Left ventricle myocardium inferior (tissue), 1 donor: ENCODE measurements at places on chromosomes 16 and 17.

- DNase-seq, result no peak
- H3K36me3 ChIP-seq, result peaks cover 4% of the 10 kb centered on the region
- H3K4me1 ChIP-seq, result no peaks in the 10 kb centered on the region
Measured at GRCh38 chr16:64969221-64969620, 152.6 kb downstream of the CDH11 start.

DNA sequence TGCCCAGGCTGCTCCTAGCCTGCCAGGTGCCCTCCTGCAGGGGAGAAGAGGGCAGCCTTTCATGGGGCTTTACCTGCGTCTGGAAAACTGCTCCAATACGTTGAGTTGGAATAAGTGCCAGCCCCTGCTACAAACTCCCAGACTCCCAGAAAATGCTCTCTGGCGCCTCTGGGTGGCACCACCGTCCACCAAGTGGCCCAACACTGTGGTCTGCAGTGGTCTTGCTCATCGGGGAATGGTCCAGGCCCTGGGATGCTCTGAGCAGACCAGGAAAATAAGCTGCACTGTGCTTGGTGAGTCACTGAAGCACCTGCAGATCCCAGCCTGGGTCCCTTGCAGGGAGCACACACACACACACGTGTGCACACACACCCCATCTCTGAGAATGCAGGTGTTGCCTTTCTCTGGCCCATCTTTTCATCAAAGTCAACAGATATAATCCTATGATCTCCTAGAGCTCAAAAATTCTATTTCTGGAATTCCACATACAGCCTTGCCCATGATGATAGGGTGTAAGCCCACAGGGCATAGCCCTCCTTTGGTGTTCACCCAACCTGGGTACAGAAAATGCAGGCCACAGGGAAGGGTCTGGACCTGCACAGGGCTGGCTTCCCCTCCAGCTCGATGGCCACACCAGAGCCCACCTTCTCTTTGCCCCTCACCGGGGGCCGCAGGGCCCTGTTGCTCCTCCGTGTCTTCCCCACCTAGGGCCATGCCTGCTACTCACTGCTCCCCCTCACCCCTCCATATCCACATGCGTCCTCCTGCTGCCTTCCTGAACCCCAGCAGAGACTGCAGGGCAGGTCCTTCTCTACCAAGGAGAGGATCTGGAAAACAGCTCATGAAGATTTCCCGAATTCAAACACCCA, 20.5 kb downstream of the CDIP1 start:
- peaks cover 4% of the 10 kb centered on the region for H3K36me3 ChIP-seq
- H3K4me1 ChIP-seq, result peaks cover 71% of the 10 kb centered on the region
- DNase-seq, result no peak
- H3K27ac ChIP-seq, result no peak overlapping the region

GRCh38 chr17:6212766-6213165, 142.6 kb downstream of the WSCD1 start:
- no peak for DNase-seq
- no peak overlapping the region for H3K27ac ChIP-seq
- no peak overlapping the region for H3K4me3 ChIP-seq
- H3K36me3 ChIP-seq, result no peaks in the 10 kb centered on the region
- H3K27me3 ChIP-seq, result peaks cover 64% of the 10 kb centered on the region
- no peaks in the 10 kb centered on the region for H3K4me1 ChIP-seq

- peaks cover 23% of the 10 kb centered on the region for H3K27me3 ChIP-seq
- H3K4me3 ChIP-seq, result no peak overlapping the region
- H3K27ac ChIP-seq, result no peak overlapping the region
Measured at GRCh38 chr17:82299452-82299851, 18.0 kb downstream of the CD7 start.

DNA sequence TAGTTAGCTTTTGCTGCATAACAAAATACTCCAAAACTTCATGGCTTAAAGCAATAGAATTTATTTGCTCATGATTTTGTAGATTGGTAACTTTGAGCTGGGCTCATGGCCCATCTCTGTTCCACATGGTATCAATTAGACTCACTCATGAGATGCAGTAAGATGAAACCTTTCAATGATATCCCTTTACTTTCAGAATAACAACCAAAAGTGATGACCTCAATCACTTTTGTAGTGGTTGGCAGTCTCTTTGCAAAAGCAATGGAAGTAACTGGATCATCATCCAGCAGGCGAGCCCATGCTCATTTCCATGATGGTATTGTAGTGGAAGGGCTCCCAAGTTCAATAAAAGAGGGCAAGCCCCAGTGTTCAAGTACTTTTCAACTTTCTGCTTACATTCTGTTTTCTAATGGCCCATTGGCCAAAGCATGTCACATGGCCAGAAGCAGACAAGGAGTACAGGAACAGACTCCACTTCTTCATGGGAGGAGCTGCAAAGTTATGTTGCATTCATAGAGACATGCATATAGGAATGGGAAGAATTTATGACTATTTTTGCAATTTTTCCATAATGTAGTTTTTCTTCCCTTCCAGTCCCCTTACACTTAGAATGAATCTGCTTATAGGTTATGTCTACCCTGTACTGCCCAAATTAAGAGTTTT, 41.7 kb downstream of the EFCAB5 start:
- no peaks in the 10 kb centered on the region for H3K4me1 ChIP-seq
- H3K36me3 ChIP-seq, result no peaks in the 10 kb centered on the region
- H3K4me3 ChIP-seq, result no peak overlapping the region
- H3K27ac ChIP-seq, result no peak overlapping the region
- DNase-seq, result no peak
- peaks cover 4% of the 10 kb centered on the region for H3K27me3 ChIP-seq

- no peaks in the 10 kb centered on the region for H3K36me3 ChIP-seq
- no peaks in the 10 kb centered on the region for H3K27me3 ChIP-seq
- no peak overlapping the region for H3K27ac ChIP-seq
Measured at GRCh38 chr16:70611785-70612303, 34.5 kb upstream of the IL34 start.

DNA sequence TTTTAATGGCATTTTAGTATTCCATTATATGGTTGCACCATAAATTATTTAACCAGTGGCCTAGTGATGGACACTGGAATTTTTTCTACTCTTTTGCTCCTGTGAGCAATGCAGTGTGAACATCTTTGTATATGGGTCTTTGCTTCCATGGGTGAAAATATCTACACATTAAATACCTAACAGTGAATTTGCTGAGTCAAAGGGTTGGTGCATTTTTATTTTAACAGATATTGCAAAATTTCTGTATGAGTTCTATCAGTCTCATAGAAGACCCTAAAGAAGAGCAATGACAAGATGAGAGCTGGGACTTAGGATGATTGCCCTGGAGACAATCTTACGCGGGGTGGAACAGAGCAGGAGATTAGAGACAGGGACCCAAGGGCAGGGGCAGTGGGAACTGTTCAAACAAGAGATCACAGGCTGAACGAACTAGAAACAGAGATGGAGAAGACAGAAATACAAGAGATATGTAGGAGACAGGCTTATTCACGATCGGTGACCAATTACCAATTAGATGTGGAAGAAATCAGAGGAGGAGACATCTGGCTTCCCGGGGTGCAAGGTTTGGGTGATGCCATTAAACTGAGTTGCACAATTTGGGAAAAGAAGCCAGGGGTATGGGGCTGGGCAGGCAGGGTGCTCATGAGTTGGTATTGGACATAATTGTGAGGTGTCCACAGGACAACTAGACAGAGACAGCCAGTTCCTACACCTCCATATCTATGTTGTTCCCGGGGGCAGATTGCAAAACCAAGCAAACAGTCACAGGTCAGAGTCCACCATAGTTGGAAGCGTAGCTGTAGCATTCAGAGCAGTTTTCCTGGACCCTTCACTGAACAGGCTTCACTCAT, 39.9 kb upstream of the LONP2 start:
- no peaks in the 10 kb centered on the region for H3K4me1 ChIP-seq
- peaks cover 24% of the 10 kb centered on the region for H3K27me3 ChIP-seq
- no peak overlapping the region for H3K27ac ChIP-seq
- DNase-seq, result no peak

GRCh38 chr17:36705874-36706731, 104.7 kb downstream of the MRM1 start:
- peaks cover 86% of the 10 kb centered on the region for H3K27me3 ChIP-seq
- no peak for DNase-seq
- no peaks in the 10 kb centered on the region for H3K36me3 ChIP-seq

- no peak overlapping the region for H3K4me3 ChIP-seq
- H3K27me3 ChIP-seq, result no peaks in the 10 kb centered on the region
- H3K4me1 ChIP-seq, result no peaks in the 10 kb centered on the region
- DNase-seq, result no peak
Measured at GRCh38 chr16:81975637-81976036, 35.6 kb downstream of the SDR42E1 start.

- no peak for DNase-seq
- peaks cover 24% of the 10 kb centered on the region for H3K36me3 ChIP-seq
- peak overlapping the region; percentile 74 for H3K4me3 ChIP-seq
- H3K27ac ChIP-seq, result peak overlapping the region; percentile 95
- H3K27me3 ChIP-seq, result no peaks in the 10 kb centered on the region
Measured at GRCh38 chr17:39688475-39688835, 598 bp upstream of the PGAP3 start.

GRCh38 chr16:83198977-83199376, 572.2 kb downstream of the CDH13 start:
- no peak overlapping the region for H3K4me3 ChIP-seq
- no peaks in the 10 kb centered on the region for H3K4me1 ChIP-seq
- H3K27me3 ChIP-seq, result no peaks in the 10 kb centered on the region
- H3K36me3 ChIP-seq, result no peaks in the 10 kb centered on the region

DNA sequence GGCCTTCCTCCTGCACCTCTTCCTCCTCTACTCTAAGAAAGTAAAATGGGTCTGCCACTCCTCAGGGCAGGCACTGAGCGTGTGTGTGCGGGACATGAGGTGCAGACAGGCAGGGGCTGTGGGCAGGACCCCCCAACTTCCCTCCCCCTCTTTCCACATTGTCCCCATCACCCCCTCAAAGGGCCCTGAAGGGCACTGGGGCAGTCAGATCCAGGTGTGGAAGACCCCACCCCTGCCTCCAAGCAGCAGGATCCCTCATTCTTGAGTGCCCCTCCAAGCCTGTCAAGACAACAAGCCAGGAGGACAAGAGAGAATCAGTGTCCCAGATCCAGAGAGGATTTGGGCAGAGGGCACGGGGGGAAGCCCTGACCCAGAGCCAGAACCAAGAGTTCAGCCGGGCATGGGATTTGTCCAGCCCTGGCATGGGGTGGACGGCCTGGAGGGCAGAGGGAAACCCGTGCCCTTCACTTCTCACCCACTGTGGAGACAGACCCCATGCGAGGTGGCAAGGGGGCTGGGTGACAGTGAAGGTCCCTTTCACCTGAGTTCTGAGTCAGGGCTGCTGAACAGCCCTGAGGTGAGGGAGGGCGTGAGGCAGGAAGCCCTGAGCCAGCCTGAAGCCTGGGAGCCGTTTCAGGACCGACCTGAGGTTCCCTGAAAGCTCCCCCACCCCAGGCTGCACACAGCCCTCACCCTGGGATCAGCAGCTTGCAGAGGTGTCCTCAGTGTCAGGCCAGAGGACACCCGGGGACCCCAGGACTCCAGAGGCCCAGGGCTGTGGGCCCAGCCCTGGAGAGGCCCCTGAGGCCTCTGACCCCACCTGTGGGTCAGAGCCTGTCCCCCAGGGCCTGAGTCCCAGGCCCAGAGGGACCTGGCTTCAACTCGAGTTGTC, 45.8 kb downstream of the USP22 start:
- DNase-seq, result no peak
- H3K4me3 ChIP-seq, result no peak overlapping the region
- no peaks in the 10 kb centered on the region for H3K27me3 ChIP-seq
- peaks cover 65% of the 10 kb centered on the region for H3K4me1 ChIP-seq
- H3K27ac ChIP-seq, result no peak overlapping the region
- peaks cover 14% of the 10 kb centered on the region for H3K36me3 ChIP-seq

DNA sequence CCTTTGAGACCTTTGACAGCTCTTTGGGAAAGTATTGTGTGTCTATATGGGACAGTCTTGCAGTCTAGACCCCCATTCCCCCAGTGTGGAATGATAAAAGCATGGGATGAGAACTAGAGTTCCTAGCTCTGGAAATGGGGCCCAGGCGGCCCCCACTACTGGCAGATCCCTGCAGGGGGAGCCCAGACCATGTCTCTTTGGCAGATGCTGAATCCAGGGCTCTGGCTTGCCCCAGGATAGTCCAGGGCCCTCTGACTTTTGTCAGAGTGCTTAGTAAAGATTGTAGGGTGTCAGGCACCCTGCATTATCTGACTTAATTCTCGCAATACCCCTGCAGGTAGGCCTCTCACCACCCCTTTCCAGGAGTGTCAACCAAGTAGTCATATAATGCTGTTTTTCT, 8.3 kb downstream of the ALKBH5 start:
- peak overlapping the region; percentile 36 for H3K4me3 ChIP-seq
- peaks cover 99% of the 10 kb centered on the region for H3K4me1 ChIP-seq
- DNase-seq, result no peak
- H3K36me3 ChIP-seq, result peaks cover 25% of the 10 kb centered on the region

DNA sequence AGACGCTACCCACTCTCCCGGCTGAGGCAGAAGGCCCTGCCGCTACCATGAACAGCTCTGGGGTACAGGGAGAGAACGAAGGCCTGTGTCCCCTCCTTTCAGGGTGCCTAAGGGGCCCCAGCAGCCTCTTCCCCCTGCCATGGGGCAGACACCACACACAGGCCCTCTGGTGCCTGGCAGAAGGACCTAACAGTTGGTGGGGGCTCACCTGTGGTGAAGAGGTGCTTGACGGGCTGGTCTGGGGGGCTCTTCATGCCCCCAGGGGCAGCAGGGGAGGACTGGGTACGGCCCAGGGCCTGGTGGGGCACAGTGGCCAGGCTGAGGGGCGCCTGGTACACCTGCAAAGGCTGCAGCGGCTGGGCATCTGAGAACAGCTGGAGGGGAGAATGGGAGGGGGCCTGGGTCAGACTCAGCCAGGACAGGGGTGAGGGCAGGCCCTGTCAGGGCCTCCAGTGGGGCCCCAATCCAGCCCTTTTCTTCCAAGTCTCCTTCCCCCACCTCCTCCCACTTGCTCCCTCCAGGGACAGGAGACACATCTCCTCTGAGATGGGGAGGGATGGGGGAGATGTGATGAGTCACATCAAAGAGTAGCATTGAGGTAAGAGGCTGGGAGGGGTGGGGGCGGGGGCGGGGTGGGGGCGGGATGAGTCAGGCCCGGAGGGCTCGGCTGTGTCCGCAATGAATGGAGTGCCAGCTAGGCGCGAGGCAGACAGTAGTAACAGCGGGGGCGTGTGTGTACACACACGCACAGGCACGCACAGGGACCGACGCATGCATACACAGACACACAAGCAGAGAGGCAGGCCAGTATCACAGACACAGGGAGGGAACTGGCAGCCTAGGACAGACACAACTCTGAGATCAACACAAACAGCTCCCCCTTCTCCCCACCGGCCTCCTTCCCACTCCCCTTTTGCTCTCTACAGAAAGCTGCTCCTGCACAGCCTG, 16.1 kb downstream of the G6PC3 start:
- H3K27ac ChIP-seq, result peak overlapping the region; percentile 16
- H3K4me1 ChIP-seq, result no peaks in the 10 kb centered on the region
- peaks cover 95% of the 10 kb centered on the region for H3K36me3 ChIP-seq
- no peak for DNase-seq
- no peaks in the 10 kb centered on the region for H3K27me3 ChIP-seq

- no peak for DNase-seq
- no peak overlapping the region for H3K4me3 ChIP-seq
- no peaks in the 10 kb centered on the region for H3K36me3 ChIP-seq
- peaks cover 7% of the 10 kb centered on the region for H3K4me1 ChIP-seq
- H3K27me3 ChIP-seq, result no peaks in the 10 kb centered on the region
Measured at GRCh38 chr17:9443811-9444210, 131.8 kb downstream of the STX8 start.
